Occipital lobe (tissue), 3 donors: ENCODE measurements at places on chromosomes 2 and 18. TPM values are rescaled to one million over a fixed set of nuclear protein-coding genes. Genes with fewer than 3 reads are reported as not detected.

Gene NLRC4
- total RNA-seq: 0.62 TPM

Gene FBXO36
- total RNA-seq: 6.2 TPM

Gene ZBTB7C
- 0.78 TPM for total RNA-seq

DNA sequence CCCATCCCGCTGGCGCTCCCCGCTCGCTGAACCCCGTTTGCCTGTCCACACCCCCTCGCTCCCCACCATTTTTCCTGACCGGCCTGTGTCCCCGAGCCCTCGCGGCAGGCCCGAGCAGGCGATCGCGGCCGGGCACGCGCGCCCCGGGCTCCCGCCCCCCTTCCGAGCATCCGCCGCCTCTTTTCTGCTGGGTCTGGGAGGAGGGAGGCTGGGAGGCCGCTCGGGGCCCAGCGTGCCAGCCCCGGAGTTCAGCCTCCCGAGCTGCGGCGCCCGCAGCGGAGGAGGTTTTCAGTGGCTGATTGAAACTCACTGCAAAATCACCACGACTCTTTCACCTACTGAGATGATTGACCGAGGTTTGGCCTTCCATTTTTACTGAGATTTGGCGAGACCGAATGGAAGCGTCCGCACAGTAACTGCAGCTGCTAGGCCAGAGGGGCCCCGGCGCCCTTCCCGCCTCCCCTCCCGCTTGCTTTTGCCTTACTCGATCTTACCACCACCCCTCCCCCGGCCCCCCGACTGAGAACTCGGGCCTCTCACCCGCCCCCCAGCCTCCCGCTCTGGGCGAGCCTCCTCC is 4.8 kb downstream of the SOX11 start:
- DNase-seq: no peak

Gene SCG2
- total RNA-seq: 52.9 TPM

Gene SPOPL
- total RNA-seq: 29.3 TPM

GRCh38 chr2:204585930-204586329 is 40.7 kb downstream of the PARD3B start:
- DNase-seq: no peak

Gene MC2R
- not detected for total RNA-seq

DNA sequence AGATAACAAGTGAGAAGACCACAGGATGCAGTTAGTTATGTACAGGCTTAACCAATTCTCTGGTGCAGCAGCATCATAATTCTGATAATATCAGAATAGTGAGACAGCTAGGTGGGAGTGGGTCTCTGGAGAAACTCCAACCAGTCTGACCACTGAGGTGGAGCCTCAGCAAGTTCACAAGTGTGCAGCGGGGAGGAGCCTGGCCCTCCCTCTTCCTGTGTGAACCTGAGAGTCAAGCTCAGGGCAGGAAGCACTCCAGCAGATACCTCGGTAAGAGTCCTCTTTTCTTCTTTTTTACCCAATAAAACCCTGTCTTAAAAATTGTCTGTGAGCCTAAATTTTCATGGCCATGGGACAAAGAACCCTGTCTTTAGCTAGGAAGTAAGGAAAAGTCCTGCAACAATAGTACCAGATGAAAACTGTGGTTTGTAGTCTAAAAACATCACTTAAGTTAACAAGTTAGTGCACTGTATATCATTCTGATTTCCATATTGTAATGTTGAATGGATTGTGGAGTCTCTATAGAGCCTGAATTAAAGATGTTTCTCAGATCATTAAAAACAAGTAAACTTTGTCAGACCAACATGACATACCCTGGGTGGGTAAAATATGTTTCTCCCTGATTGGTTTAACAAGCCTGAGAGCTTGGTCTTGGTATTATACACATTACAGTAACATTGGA is 370.8 kb downstream of the TMEM182 start:
- DNase-seq: no peak

Gene KRTCAP3
- total RNA-seq: not detected

Gene IL36B
- total RNA-seq: not detected

DNA sequence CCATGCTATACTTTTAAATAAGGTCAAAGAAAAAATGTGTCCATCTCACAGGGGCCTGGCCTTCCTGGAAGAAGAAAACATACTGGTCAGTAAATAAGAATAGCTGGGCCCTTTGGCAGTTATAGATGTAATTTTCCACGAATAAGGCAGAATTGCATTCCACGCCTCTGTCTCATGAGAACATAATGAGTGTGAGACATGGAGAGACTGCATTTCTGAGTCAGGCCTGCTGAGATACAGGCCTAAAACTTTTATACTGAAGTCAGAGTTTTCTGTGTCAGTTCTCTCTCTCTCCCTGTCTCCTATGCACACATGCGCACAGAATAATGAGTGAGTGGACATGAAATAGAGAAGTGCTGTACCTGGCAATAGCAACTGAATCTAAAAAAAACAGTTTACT is 20.4 kb upstream of the IL1R1 start:
- DNase-seq: no peak

GRCh38 chr2:226791056-226791486 is 8.5 kb downstream of the IRS1 start:
- peak; percentile 72 for DNase-seq

DNA sequence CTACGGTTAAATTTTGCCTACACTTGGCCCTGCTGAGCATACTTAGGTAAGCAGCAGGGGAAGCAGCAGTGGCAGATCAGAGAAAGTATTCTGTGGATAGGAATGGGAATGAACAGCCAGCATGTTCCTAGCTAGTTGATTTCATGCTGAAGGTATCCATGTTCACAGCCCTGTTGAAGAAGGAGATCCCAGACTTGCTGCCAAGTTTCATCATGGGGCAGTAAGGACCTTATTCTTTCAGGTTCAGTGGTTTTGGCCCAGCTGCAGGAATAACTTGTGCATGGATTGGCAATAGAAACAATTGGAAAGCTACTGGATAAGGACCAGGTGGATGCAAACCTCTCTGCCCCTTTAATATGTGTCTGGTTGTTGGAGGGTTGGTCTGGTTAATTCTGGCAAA is 98.2 kb upstream of the TMEM178A start:
- no peak for DNase-seq

GRCh38 chr2:223101340-223102039 is 49.5 kb downstream of the KCNE4 start:
- no peak for DNase-seq

Gene CNGA3
- 4.4 TPM for total RNA-seq

GRCh38 chr2:120269076-120269744 is 16.6 kb downstream of the RALB start:
- DNase-seq: no peak

Gene GALNT3
- total RNA-seq: 5.3 TPM

DNA sequence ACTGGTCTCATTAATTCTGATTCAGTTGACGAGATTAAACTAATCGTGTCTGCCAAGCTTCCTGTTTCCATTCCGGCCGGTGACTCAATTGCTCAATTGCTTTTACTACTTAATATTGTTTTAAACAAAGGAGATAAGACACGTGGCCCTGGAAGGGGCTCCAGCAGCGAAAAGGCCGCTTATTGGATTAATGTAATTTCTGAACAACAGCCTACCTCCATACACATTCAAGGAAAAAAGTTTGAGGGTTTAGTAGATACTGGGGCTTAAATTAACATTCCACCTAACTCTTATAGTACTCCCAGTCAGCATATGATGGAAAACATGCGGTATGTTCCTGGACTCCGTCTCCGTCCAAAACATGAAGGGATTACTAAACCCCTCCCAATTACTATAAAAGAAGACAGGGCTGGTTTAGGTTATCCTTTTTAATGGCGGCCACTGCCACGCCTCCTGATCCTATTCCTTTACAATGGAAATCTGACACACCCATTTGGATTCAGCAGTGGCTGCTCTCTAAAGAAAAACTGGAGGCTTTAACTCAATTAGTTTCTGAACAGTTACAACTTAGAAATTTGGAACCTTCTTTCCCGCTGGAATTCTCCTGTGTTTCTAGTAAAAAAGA is 27.1 kb downstream of the VPS54 start:
- no peak for DNase-seq

- DNase-seq: no peak
Measured at GRCh38 chr2:29706171-29706720, 215.1 kb downstream of the ALK start.

DNA sequence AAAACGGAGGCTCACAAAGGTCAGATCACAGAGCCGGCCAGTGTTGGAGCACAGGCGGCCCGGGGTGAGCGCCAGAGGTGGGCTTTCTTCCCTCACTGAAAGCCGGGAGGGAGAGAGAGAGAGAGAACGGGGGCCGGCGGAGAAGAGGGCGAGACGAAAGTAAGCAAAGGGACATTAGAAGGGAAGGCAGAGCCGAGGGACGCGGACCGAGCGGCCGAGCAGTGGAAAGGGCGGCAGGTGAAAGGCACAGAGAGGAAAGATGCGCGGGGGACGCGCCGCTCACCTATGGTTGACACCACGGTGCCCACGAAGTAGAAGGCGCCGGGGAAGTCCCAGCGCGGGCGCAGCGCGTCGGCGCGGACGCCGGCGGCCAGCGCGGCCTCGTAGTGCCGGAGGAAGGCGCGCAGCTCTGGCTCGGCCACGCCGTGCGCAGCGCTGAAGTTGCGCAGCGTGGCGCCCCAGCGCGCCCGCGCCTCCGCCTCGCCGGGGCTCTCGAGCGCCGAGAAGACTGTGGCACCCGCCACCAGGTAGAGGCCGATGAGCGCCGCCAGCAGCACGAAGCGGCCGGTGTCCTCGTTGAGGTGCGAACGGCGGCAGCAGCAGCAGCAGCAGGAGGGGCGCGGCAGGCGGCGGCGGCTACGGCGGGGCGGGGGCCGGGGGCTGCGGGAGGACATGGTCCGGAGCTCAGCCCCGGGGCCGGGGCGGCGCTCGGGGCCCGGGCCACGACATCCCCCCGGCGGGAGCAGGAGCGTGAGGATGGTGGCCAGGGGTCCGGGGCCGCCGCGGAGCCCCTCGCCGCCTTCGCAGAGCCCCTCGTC is 166.9 kb downstream of the MSH2 start:
- DNase-seq: peak; percentile 28

Gene MAP2
- total RNA-seq: 681 TPM

Gene TSPYL6
- total RNA-seq: 0.31 TPM

Gene IKZF2
- 12.0 TPM for total RNA-seq

Gene MOB1A
- total RNA-seq: 52.6 TPM

DNA sequence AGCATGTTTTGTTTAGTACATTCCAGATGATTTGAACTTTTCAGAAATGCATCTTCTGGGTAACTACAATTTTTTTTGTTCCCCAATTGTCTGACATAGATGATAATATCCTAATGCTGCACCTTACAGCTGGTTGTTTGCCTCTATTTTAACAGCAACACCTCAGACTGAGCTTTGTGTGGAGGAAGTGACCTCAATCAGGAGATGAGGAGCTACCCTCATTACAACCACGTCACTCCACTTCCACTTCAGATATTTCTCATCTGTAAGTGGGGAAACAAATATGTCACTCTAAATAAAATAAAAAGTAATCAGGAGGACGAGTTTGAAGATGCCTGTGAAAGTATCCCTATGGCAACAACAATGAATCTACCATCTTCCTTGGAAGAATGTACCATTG is 12.1 kb upstream of the SRSF7 start:
- no peak for DNase-seq

- no peak for DNase-seq
Measured at GRCh38 chr2:126656431-126657147, 631 bp downstream of the GYPC start.

DNA sequence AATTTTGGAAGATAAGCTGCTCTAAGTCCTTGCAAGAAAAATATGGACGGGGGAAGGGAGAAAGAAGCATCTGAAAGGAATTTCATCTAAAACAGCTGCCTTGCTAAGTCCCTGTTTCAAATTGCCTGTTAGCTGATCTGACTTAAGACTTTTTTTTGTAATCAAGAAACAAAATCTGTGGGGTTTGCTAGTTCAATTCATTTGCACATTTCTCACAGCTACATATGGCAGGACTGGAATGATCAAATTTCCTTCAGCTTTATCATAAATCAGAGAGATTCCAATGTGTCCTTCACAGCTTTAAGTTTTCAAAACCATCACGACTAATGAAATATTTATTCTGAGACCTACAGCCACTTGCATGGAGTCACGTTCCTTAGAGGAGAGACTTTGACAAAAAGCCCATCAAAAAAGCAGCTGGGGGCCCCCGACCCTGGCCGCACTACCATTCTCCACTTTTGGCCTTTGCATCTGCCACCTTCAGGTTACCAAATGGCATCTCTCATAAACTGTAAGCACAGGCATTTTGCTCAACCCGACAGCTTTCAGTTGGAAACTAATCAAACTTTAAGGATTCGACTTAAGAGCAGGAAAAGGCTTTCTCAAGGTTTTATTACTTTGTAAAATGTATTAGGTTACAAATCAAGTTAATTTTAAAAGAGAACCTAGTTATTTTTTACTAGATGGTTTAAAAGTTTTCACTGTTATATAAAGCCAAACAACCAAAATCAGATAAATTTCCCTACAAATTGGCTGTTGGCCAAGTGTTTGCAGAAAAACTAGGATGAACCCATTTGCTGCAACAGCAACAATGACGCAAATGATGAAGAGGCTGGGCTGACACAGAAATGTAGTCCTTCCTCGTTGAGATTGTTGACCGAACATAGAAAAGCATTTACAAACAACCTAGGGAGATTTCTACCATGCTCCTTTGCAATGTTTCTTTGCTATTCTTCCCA is 100.4 kb upstream of the RND3 start:
- no peak for DNase-seq

DNA sequence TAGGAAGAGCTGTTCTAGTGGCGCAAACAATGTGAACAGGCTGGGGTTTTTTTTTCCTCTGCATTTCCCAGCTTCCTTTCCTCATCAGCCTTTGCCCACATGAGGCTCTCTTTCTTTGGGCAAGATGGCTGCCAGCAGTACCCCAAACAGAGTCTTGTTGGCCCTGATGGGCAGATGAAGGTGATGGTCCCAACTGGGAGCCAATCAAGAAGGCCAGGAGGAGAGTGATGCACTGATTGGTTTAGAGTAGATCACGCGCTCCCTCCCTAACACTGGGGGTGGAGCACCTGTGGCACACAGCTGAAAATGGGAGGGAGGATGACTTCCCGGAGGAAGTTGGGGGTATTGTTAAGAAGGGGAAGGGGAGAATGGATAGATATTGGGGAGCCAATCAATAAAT is 96.3 kb upstream of the FZD7 start:
- DNase-seq: no peak

DNA sequence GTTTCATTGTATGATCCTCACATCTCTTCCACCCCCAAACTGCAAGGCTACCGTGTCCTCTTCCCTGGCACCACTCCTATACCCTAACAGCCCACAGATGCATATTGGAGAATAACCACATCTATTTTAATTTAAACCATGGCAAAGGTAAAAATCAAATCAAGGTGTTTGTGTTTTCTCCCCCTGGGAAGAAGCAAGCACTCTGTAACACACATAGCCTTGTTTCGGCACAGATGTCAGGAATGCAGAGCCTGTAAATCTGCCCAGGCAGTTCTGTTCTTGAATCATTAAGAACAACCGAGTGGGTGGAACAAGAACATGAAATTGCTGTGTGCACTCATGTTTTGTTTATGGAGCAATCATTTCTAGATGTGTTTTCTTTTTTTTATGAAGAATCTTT is 6.8 kb upstream of the COX7A2L start:
- no peak for DNase-seq

GRCh38 chr18:26696308-26696707 is 148.0 kb upstream of the KCTD1 start:
- no peak for DNase-seq

Gene RAD51AP2
- 0.47 TPM for total RNA-seq

Gene DYSF
- 0.47 TPM for total RNA-seq

Gene ZNF519
- total RNA-seq: 65.7 TPM

Gene ALKAL2
- 2.0 TPM for total RNA-seq

- DNase-seq: no peak
Measured at GRCh38 chr2:57937456-57937855, 109.2 kb upstream of the VRK2 start.

Gene NR4A2
- total RNA-seq: 7.8 TPM

Gene REG3A
- not detected for total RNA-seq

Gene CEBPZ
- total RNA-seq: 65.0 TPM

Gene KIF5C
- 379 TPM for total RNA-seq
